DMS79 treated with DMSO at 0.1 percent for 48 hours (cell line): ENCODE measurements at places on chromosomes 3 and 15.

DNA sequence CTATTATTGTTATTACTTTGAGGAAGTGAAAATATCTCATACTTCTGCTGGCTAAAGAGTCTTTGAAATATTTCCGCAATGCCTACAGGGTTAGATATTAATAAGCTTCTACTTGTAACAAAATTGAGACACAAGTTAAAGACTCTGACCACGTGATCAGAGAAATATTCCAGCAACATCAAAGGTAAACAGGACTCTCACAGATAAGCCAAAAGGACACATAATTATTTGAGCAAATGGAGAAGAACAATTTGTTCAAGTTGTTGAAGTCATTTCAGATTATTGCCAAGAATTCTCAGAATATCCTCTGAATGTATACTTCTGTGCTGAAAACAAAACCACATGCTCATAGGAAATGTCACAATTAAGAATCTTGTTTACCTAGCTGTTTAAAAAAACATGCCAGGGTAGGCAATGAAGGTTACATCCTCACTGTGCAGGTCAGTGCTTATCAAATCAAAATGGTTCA is 225.8 kb upstream of the ALCAM start:
- no peak for DNase-seq

DNA sequence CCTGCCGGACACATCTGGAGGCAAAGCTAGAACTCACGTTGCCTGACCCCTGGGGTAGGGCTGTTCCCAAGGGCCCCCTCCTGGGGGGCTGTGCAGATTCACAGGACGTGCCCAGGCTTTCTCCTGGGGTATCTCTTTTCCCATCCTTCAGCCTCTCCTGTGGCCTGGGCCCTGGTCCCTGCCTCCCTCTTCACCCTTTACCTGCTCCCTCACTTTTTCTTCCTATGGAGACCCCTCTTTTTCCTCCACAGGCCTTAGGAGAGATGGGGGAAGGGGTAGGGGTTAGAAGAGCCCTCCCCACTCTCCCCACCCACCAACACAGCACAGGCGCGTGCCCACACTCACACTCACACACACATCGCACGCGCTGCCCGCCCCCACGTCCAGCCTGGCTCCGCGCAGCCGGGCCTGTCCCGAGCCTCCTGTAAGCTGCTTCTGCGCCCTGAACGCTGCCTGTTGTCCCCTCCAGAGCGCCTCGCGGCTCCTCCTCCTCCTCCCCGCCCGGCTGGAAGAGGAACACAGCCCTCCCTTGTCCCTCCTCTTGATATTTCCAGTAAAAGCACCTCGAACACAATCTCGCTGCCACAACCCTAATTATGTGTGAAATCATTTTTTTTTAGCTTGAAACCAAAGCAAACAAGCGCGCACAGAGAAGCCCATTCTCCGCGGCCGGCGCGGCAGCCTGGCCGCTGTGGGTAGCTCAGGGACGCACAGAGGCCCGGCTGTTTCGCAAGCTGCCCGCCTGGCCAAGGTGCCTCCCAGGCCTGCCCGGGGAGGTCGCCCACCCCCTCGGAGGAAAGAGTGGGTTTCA is 33.9 kb upstream of the ACAN start:
- DNase-seq: no peak

- DNase-seq: no peak
Observed at GRCh38 chr3:186213946-186214345, 105.1 kb upstream of the ETV5 start.

- no peak for DNase-seq
Observed at GRCh38 chr15:34243226-34243625, 18.4 kb downstream of the EMC4 start.

DNA sequence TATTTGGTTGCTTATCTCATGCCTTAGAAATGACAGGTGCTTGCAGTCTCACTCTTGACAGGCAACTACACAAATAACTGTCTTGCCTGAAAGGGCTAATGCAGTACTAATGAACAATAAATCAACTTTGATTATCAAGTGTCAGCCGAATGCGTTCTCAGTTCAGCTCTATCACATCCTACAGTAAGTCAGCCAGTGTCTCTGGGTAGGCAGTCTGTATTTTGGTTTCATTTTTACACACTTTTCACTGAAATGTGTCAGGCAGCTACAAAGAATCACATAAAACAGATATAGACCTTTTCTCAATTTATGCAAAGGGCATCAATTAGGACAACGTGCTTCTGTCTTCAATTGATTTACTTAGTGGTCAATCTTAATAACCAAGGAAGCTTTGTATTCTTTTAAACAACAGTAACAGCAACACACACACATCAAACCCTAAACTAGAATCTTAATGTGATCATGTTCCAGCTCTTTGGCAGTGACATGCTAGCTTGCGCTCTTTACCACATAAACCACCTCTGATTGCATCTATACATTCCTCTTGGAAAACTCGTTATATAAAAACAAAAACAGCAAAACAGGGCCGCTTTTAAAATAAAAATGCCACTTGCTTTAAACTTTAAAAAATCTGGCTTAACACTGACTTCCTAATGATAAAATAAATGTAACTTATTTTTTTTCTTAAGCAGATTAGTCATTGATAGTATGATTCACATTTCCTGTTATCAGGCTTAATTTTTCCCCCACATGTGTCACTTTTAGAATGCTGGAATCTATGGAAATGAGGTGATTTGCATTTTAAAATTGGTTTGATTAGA is 520.4 kb downstream of the FOXP1 start:
- DNase-seq: no peak

GRCh38 chr3:71258526-71258925 is 325.0 kb downstream of the FOXP1 start:
- DNase-seq: no peak

DNA sequence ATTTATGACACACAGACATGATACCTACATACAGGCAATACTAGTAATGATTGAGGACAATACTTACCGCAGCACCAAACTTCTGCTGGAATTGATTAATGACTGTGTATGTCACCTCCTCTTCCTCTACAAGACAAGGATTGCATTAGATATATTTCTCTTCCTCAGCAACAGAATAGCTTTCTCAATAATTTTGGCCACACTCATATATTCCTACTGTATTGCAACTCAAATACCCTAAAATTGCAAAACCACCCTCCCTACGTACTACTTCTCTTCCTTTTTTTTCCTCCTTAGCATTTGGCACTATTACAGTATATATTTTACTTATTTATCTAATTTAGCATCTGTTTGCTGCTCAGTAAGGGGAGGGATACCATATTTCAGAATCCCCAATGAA is 14.8 kb downstream of the EXD1 start:
- DNase-seq: no peak

DNA sequence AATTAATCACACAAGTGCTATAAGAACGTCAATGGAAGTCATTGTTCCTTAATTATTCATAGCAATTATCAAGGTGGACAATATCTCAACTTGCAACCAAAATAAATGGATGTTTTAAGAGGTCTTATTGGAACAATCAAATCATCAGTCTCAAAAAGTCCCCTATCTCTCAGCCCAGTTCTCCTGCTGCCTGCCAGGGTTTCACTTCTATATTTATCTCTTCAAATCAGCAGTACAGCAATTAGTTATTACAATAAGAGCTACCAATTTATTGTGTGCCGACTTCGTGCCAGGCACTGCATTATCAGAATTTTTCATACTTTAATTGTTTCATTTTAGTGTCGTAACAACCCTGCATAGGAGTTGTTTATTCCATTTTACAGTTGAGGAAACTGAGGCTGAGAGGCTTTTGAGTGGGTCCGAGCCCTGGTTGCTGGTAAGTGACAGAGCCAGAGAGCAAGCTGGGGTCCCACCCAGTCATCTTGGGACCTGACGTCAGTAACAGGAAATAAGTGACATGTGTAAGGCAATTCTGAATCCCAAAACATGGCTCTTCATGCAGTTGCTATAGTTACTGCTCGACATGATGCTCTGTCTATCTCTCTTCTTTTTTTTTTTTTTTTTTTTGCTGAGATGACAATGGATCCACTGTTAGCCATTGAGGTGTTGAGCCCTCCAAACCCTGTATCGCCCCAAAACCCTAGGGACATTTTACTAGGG is 8.8 kb upstream of the KCTD6 start:
- DNase-seq: no peak

- DNase-seq: no peak
Observed at GRCh38 chr3:102750322-102750721, 315.5 kb downstream of the ZPLD1 start.
